ENCODE measurements at places on chromosomes 6 and 20.

- no peak for DNase-seq
Measured at GRCh38 chr20:56779452-56780143, 150.5 kb downstream of the TFAP2C start.

GRCh38 chr6:111774346-111774703, 98.9 kb downstream of the FYN start:
- DNase-seq, result no peak

DNA sequence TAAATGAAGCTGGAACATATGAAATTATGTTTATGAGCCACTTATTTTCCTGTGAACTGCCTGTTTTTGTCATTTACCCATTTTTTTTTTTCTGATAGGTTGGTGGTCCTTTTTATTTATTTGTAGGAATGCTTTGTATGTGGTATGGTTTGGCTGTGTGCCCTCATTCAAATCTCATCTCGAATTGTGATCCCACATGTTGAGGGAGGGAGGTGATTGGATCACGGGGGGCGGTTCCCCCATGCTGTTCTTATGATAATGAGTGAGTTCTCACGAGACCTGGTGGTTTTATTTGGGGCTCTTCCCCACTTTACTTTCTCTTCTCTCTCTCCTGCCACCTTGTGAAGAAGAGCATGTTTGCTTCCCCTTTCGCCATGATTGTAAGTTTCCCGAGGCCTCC, 77.3 kb downstream of the CDH26 start:
- no peak for DNase-seq

- no peak for DNase-seq
Measured at GRCh38 chr6:144895313-144896278, 610.5 kb downstream of the UTRN start.

GRCh38 chr6:169887529-169888140, 136.2 kb downstream of the ERMARD start:
- DNase-seq, result no peak

- no peak for DNase-seq
Measured at GRCh38 chr6:2157441-2158127, 87.8 kb downstream of the GMDS start.

GRCh38 chr6:168527451-168528210, 86.6 kb downstream of the SMOC2 start:
- no peak for DNase-seq

DNA sequence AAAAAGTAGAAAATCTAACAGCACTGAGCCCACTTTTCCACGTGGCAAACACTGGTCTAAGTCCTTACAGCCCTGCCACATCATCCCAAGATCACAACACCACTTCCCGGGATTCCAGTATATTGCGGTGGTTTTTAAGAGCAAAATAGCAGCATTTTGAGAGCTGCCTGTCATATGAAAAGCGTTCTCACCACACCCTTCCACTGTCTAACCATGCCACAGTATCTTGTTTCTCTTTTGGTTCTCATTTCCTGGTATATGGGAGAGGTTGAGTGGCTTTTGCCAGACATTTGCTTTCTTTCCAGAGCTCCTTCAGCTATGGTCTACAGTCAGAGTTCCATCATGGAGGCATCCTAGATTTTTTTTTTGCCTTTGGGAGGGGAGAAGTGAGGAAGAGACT, 243.0 kb downstream of the TSHZ2 start:
- no peak for DNase-seq

GRCh38 chr6:4380881-4381281, 245.5 kb upstream of the ECI2 start:
- no peak for DNase-seq

- no peak for DNase-seq
Measured at GRCh38 chr6:81235512-81235911, 517.0 kb downstream of the TENT5A start.

- no peak for DNase-seq
Measured at GRCh38 chr6:166274739-166275370, 33.3 kb downstream of the PRR18 start.

DNA sequence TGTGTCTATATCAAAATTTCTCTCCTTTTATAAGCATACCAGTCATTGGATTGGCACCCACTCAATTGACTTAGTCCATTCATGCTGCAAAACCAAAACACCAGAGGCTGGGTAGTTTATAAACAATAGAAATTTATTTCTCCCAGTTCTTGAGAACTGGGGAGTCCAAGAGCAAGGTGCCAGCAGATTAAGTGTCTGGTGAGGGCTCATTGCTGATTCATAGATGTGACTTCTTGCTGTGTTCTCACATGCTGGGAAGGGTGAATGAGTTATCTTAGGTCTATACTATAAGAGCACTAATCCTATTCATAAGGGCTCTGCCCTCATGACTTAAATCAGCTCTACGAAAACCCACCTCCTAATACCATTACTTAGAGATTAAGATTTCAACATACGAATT, 501.4 kb downstream of the EPM2A start:
- no peak for DNase-seq

DNA sequence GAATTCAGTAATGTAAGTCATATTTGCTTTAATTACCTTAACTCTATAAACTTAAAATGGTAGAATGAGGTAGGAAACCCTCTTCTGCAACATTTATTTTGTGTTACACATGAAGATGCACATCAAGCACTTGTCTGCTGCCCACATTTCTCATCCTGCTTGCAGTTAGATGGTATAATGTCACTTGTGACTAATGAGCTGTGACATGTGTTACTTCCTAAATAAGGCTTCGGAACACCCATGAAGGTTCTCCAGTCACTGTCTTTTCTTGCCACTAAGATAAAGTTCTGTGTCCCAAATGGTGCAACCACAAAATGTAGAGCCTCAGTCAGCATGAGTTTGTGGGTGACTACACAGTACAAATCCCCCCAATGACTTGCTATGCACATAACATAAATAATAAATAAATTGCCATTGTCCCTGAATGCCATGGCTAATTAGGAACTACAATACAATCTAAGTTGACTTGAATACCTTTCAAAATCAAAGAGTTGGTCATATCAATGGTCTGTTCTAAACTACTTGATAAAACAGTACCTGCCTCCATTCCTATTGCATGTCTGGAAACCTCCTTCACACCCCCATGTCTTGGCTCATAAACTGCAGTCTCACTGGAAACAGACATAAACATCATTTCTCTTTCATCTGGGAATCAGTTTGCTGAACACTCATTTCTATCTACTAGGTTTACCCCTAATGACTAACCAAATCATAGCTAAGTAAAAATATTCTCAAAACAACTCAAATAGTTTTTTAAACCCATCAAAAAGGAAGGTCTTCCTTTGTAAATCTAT, 157.2 kb downstream of the PTPRK start:
- no peak for DNase-seq

DNA sequence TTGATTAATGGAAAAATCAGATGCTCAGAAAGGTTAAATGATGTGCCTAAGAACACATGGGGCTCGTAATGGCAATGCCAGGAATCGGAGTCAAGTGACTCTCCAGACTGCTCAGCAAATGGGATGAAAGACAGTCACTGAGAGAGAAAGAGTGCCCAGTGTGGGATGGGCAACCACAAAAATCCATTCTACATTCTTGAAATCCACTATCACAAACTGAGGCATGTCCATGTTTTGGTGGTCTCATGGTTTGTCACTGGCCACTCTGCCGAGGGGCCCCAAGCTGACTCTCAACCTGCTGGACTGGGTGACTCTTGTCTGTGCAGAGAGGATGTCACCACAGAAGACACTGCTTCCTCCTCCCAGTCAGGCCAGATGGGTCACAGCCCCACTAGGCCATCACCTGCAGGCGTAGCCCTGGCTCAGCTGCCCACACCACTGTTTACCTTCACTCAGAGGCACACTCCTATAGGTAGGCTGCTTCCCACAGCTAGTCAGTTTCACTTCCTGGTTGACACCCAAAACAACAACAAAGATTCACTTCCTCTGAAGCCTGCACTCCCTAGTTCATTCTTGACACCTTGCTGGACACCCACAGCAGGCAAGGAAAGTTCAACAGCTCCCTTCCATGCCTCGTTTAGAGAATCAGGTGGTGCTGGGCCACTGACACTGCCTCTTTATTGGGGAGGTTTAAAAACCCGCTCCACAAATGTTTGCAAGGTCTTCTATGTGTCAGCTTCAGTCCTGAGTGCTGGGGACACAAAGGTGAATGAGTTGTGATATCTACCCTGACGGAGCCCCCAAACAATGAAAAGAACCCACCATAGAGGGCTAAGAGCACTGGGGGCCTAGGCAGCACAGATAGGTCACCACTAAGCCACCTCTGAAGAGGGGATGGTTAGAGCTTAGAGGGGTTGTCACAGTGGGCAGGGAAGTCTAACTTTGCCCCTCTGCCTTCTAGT, 21.7 kb downstream of the MAP1LC3A start:
- DNase-seq, result no peak

DNA sequence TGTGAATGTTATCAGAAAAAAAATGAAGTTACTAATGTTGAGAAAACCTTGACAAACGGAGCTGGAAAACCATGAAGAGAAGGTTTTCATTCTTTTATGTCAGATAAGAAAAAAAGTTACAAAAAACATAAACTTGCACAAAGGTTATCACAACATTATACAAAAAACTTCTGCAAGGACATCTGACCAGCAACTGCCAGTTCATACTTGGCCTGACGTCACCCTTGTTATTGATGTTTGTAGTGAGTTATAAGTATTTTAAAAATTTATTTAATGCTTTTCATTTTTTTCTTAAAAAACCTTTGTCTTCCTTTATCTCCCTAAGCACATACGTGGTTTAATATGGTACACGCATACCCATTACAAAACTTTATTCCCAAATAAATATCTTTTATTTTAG, 16.3 kb downstream of the GSTA3 start:
- no peak for DNase-seq

DNA sequence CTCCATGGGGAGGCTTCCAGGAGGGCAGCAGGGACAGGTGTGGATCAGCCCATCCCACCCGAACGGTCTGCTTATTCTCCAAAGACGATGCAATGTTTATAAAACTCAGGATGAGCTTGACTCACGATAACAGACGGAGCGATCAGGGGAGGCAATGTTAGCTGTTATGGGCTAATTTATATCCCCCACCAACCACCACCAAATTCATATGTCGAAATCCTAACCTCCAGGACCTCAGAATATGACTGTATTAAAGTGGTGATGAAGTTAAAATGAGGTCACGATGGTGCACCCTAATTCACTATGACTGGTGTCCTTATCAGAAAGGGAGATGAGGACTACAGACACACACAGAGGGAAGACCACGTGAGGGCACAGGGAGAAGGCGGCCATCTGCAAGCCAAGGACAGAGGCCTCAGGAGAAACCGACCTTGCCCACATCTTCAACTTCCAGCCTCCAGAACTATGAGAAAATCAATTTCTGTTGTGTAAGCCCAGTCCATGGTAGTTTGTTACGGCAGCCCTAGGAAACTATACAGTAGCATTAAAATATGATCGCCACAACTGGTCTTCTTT, 7.0 kb downstream of the ADTRP start:
- no peak for DNase-seq

GRCh38 chr20:1330075-1330830, 1.3 kb upstream of the SDCBP2 start:
- peak; percentile 63 for DNase-seq

DNA sequence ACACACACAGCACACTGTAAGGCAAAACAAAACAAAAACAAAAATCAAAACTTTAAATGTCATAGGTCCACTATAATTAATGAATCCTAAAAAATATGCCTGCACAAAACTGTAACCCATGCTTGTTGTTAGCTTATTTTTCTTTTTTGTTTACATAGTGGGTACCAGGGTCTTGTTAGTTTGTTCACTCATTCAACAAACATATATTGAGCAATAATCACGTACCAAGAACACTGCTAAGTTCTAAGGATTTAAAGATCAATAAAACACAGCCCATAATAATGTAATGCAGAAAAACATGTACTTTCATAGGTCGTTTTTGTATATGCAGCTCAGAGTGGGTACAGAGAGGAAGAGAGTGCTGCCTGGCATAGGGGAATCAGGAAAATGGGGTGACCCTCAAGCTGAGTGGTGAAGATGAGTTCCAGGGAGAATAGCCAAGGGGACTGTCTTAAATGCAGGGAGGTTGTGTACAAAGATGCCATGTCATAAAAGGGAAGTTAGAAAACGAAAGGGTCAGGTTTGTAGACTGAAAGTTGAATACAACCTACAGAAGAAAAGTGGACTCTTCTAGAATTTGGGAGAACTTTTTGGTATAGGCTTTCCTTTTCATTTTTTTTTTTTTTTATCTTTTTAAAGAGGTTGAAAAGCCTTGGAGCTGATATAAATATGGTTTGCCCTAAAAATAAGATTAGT, 113.3 kb upstream of the TBX18 start:
- no peak for DNase-seq

DNA sequence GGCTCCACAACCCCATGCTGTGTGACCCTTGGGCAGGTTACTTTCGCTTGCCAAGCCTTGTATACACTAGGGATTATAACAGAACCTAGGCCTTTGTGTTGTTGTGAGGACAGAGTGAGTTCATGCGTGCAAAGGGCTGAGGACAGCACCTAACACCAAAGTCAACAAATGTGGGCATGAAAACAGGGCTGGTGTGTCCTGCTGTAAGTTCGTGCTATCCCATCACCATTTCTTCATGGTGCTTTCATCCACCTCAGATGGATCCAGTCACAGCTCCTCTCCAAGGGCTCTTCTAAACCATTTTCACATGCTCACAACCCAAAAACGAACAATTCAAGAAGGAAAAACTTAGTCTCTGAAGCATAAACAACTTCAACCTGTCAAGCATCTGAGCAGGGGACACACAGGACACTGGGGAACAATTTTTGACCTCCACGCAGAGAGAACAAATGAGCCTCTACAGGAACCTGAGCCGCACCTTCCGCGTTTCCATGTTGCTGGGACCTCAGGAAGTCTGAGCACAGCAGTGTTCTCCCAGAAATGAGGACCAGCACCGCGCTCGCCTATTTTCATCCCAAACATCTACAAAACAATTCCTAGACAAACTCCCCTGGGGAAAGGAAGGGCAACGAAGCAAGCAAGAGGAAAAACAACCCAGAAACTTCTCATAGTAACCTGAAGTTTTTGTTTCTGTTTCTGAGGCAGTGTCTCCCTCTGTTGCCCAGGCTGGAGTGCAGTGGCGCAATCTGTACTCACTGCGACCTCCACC, 3.1 kb downstream of the LRP11 start:
- no peak for DNase-seq

DNA sequence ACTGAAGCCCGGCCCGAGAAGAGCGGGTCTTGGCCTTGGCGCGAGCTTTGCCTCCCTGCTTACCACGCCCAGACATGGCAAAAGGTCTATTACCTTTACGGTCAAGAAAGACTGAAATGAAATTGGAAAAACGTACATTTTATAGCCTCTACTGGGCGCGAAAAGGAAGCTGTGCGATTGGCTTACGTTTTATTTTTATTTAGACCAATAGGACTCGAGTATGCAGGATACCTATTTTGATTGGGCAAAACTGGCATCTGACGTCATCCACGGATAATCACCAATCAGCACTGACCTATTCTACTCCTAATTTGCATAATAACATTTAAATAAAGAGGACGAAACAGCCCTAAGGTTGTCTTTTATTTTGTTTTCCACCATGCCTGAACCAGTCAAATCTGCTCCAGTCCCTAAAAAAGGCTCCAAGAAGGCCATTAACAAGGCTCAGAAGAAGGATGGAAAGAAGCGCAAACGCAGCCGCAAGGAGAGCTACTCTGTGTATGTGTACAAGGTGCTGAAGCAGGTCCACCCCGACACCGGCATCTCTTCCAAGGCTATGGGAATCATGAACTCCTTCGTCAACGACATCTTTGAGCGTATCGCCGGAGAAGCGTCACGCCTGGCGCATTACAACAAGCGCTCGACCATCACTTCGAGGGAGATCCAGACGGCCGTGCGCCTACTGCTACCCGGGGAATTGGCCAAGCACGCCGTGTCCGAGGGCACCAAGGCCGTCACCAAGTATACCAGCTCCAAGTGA, 97.4 kb downstream of the OR2B2 start:
- DNase-seq, result no peak

All from NCI-H1436 (cell line).